ENCODE measurements at places on chromosomes 12 and 14.

GRCh38 chr12:113137861-113138783 is 2.6 kb upstream of the RASAL1 start:
- no peak for DNase-seq

DNA sequence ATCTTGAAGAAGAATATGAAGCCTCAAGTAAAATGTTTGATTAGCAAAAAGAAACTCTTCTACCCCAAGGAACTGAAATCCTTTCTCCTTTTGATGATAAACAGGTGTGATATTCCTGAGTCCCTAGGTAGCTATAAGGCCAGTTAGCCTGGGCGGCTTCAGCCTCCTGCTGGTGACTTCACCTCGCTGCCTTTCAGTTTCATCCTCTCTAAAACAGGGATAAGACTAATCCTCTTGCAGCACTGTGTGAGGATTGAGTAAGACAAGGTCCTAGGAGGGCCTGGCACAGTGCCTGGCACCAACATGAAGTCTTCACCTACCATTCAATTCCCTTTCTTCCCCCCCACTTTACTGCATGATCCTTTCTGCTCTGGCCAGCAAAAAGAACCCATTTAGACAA is 42.1 kb downstream of the CIT start:
- DNase-seq = no peak

GRCh38 chr12:99916555-99916954 is 68.2 kb downstream of the ANKS1B start:
- DNase-seq = no peak

- DNase-seq = no peak
Observed at GRCh38 chr14:32737621-32738020, 201.1 kb upstream of the NPAS3 start.

DNA sequence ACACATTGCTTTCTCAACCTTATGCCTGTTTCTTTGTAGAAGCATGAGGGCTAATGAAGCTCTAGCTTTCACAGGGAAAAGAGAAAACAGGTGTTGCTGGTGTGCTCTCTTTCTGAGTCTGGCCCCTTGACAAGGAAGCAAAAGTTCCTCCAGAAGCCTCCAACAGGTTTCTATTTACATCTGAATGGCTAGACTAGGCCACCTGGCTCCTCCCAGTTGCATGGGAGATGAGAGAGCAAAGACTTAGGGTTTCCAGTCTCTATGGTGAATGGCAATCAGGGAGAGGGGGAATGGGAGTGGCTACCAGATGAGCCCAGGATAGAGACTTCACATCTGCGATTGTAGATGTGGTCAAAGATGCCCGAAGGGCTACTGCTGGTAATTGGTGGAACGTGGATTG is 138.1 kb upstream of the PLXNC1 start:
- no peak for DNase-seq

GRCh38 chr14:39474416-39474911 is 42.2 kb upstream of the FBXO33 start:
- no peak for DNase-seq
